ENCODE measurements at places on chromosomes 6 and 20. TPM values are rescaled to one million over a fixed set of nuclear protein-coding genes. Genes with fewer than 3 reads are reported as not detected.

METTL24 gene
- not detected for total RNA-seq

RNF144B gene
- total RNA-seq = 0.41 TPM

ZNF341 gene
- total RNA-seq = 2.6 TPM

CDS2 gene
- total RNA-seq = 63.5 TPM

CD24 gene
- total RNA-seq = 307 TPM

FKBP1C gene
- 1.8 TPM for total RNA-seq

LY6G5C gene
- total RNA-seq = 1.1 TPM

PCMT1 gene
- 86.9 TPM for total RNA-seq

BTN1A1 gene
- not detected for total RNA-seq

TINAG gene
- not detected for total RNA-seq

RIPOR2 gene
- total RNA-seq = 0.46 TPM

FERMT1 gene
- 15.8 TPM for total RNA-seq

ADGRF5 gene
- not detected for total RNA-seq

PPP1R14C gene
- total RNA-seq = 1.7 TPM

DUSP15 gene
- 1.4 TPM for total RNA-seq

B3GAT2 gene
- 0.06 TPM for total RNA-seq
